B cell (primary cell): ENCODE measurements at places on chromosomes 2 and 18.

GRCh38 chr2:238336151-238336550 lies 15.8 kb downstream of the TRAF3IP1 start:
- no peak for DNase-seq

GRCh38 chr2:120111193-120111592 lies 98.3 kb downstream of the EPB41L5 start:
- DNase-seq = no peak

- no peak for DNase-seq
Observed at GRCh38 chr2:21427606-21428005, 303.8 kb downstream of the TDRD15 start.

- DNase-seq = no peak
Observed at GRCh38 chr2:133955169-133955568, 298.7 kb upstream of the MGAT5 start.

DNA sequence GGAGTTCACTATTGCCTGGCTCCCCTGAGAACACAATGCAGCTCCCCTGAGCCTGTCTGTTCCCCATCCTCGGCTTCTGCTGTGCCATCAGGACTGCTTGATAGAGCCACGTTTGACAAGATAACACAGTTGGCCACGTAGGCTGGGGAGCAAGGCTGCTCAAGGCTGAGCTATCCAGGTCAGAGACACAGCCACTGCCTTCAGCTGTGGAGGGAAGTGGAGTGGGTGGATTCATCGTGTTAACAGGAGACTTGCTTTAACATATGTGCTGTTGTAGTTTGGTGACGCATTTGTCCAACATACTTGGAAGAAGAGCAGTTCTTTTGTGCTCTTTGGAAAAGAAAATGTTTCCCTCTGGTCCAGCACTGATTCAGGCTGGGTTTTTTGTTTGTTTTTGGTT lies 68.8 kb downstream of the WDSUB1 start:
- no peak for DNase-seq

- DNase-seq = peak; percentile 51
Observed at GRCh38 chr2:26847655-26848335, at the start of gene DPYSL5. Gene DPYSL5 (plus strand): TSS chr2:26848132. CDS start chr2:26898500, 50,368 bp downstream.

- peak; percentile 74 for DNase-seq
Observed at GRCh38 chr2:39141334-39142271, 20.8 kb upstream of the SOS1 start.

- peak; percentile 44 for DNase-seq
Observed at GRCh38 chr2:26088038-26088643, 54.3 kb downstream of the RAB10 start.

- no peak for DNase-seq
Observed at GRCh38 chr2:239200646-239201530, 199.9 kb downstream of the HDAC4 start.

DNA sequence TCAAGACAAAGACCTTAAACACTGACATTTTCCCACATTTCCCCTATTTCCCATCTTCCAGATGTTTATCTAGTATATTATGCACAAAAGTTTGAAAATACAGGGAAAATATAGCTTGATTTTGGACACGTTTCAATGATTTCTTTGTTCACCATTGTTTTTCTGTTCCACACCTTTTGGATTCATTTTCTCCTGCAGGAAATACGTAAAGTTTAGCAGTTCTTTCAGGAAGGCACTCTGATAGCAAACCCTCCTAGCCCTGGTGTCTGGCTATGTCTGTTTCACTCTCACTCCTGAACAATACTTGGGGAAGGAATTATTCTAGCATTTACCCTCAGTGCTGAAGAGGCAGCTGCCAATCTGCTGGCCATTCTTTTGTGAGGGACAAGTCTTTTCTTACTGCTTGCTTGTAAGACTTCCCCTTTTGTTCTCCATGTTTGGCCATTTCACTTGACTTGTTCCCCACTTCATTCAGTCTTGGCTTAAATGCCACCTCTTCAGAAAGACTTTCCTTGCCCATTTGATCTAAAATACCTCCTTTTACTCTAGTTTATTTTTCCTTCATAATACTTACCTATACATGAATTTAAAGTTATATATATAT lies 195.4 kb downstream of the RNF152 start:
- no peak for DNase-seq

- DNase-seq = no peak
Observed at GRCh38 chr18:26874283-26874682, 8.8 kb upstream of the AQP4 start.

GRCh38 chr2:197248623-197249022 lies 62.0 kb downstream of the ANKRD44 start:
- DNase-seq = no peak

- no peak for DNase-seq
Observed at GRCh38 chr2:183383854-183384253, 259.6 kb downstream of the NUP35 start.

DNA sequence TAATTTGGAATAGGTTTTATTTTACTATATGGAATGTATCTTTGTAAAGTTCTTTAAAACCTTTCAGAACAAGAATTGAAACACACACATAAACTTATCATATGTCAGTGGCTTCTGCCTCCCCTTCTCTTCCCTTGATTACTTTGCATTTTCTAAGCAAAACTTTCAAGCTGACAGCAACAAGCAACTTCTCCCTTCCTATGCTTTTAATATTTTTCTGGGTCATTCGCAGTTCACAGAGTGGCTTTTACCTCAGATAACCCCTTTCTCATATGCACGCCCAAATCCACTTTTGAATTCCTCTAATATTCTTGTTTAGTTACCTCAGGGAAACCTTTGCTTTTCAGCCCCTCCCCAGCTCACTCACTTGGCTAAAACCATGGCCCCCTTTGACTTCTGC lies 36.7 kb upstream of the CDC42EP3 start:
- DNase-seq = no peak

- no peak for DNase-seq
Observed at GRCh38 chr18:53909668-53910067, 314.8 kb downstream of the MBD2 start.

GRCh38 chr2:45028276-45028675 lies 19.0 kb upstream of the SIX2 start:
- DNase-seq = no peak

GRCh38 chr2:213763354-213763753 lies 479.1 kb downstream of the SPAG16 start:
- DNase-seq = no peak

DNA sequence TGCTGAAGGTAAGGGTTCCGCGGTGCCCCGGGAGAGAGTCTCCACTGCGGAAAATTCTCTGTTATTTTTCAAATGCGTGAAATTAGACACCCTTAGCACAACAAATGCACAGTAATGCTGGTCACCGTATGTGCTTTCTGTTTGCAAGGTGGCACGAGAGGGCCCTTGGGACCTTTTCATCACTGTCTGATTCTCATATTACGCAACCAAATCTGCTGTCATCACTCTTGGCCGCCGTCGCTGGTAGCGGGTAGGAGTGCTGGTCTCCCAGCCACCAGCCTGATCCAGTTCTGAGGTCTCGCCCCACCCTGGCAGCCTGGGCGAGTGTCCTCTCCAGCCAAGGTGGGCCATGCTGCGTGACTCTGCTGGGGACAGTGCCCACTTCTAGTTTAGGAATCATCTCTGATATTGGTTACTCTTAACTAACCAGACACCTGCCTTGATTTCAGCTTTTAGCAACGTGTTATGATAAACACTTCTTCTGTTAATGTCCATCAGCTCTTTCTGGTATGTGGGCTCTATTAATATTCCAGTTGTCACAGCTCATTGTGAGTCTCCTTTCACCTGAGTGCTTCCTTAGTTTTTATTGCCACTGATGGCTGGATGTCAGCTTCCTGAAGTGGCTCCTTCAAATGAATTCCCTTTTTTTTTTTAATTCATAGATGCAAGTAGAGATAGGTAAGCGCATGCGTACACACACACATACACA lies 199.4 kb downstream of the GBX2 start:
- no peak for DNase-seq

GRCh38 chr2:98253461-98254070 lies 92.7 kb upstream of the CNGA3 start:
- DNase-seq = no peak

DNA sequence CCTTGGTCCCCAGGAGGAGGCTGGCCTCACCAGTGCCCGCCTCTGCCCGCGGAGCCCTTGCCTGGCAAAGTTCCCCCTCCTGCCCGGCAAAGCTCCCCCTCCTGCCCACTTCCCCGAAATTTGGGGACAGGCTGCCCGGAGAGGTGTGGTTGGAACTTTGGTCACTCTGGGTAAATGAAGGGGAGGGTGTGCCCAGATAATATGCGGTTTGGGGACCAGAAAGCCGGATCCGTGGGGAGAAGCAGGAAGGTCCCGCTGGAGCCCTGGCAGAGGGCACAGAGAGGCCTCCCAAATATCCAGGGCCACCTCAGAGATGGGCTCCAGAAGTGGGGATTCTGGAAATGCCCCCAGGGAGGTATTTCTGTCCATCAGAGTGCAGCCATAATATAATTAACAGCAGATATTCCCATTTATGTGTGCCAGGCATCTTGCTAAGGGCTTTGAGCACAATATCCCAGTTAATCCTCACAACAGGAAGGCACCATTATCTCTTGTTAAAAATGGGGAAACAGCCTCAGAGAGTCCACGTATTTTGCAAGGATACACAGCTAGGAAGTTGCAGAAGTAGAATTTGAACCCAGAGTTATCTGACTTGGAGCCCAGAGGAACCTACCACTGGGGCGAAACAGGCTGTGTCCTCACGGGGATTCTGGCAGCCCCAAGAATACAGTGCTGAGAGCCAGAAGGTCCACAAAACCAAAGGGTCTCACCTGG lies 914 bp downstream of the STEAP3 start:
- DNase-seq = no peak

- DNase-seq = no peak
Observed at GRCh38 chr2:7658486-7658885, 741.3 kb downstream of the RNF144A start.

DNA sequence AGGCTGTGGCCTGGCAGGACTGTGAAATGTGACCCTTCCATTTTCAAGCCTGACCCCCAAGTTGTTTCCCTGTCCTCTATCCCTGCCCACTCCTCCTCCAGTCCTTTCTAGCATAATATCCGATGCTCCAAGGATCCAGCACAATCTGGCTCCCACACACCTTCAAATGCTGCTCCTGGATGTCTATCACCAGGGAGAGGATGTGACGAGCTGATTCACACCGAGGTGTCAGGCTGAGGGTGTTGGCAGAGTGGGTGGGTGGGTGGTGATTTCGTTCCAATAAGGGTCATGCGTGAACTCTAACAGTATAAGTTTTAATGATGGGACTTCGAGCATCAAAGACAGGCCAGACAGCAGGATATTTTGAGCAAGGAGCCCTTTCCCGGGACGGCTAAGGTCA lies 107.8 kb downstream of the CELF4 start:
- no peak for DNase-seq

- peak; percentile 59 for DNase-seq
Observed at GRCh38 chr18:24014986-24015638, 558 bp downstream of the TTC39C start.

DNA sequence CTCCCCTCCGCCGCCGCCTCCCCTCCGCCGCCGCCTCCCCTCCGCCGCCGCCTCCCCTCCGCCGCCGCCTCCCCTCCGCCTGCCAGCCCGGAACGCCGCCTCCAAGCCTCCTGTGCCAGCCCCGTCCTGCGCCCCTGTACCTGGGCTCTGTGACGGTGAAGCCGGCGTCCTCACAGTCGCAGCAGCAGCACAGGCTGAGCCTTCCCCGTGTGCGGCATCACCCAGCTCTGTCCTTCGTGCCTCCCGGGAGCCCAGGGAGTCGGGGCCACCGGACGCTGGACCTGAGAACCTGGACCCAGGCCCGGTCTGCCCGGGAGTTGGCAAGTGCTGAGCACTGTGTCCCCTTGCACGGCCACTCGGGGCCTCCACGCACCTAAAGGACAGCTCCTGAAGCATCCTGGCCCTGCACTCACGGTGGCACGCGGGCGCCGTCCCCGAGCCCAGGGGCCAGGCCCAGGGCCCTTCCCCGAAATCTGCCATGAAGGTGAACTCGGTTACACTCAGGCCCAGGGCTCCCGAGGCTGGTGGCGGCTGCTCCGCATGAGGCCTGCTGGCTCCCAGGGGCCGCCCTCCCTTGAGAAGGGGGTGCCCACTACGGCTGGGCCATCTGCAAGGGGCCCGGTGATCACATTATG lies 32.9 kb downstream of the RTP5 start:
- no peak for DNase-seq

GRCh38 chr2:166727095-166727494 lies 161.2 kb upstream of the XIRP2 start:
- DNase-seq = peak; percentile 44

GRCh38 chr2:168454737-168455644 lies 1.1 kb upstream of the CERS6 start:
- DNase-seq = peak; percentile 10

GRCh38 chr2:10007921-10008808 lies 35.2 kb upstream of the KLF11 start:
- no peak for DNase-seq

GRCh38 chr18:67453901-67454300 lies 62.6 kb downstream of the DSEL start:
- no peak for DNase-seq

DNA sequence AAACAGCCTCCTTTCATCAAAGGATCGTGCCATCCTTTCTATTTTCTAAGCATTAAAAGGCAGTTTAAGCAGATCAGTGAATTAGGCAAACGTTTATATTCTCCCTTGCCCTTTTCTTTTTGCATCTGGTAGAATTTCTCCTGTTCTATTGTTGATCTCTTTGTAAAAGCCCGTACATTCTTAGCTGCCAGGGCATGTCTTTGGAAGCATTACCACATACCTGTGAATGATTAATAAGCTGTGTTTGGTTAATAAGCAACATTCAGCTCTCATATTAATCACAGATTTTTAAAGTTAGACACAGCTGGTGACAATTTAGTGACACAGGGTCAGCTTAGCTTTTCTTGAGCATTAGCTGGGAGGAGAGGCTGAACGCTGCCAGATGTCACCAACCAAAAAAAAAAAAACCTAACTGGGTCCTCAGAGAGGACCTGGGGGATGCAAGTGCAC lies 33.8 kb upstream of the CYP1B1 start:
- no peak for DNase-seq

GRCh38 chr2:112006076-112006410 lies 49.0 kb upstream of the TMEM87B start:
- no peak for DNase-seq

DNA sequence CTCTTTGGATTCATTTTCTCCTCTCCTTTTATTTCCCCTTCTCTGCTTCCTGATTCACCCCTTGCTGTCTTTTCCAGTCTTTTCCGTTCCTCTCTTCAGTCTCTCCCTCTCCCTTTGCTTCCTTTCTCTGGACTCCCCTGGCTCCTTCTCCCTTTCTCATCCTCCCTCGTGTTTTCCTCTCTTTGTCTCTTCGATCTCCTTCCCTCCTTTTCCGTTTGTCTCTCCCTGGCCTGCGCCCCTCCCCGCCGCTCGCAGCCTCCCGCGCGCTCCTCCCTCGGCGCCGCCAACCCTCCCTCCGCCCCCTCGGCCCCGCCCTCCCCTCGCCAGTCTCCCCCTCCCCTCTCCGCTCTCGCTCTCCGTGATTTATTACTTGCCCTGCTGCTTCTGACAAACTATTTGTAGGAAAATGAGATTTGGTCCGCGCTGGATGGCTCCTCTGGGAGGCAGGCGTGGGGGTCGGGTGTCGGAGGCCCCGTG lies 46.0 kb upstream of the PAX8 start:
- peak; percentile 27 for DNase-seq

- no peak for DNase-seq
Observed at GRCh38 chr2:1859671-1860450, 115.5 kb upstream of the PXDN start.

- no peak for DNase-seq
Observed at GRCh38 chr2:46394649-46395510, 84.5 kb upstream of the TMEM247 start.

- DNase-seq = no peak
Observed at GRCh38 chr2:132909427-132909826, 239.4 kb upstream of the LYPD1 start.

- no peak for DNase-seq
Observed at GRCh38 chr18:8778386-8778785, 73.0 kb downstream of the MTCL1 start.

GRCh38 chr2:133817680-133818566 lies 249.7 kb upstream of the NCKAP5 start:
- no peak for DNase-seq
